Erythroblast (primary cell): ENCODE measurements at places on chromosomes 5 and 9.

DNA sequence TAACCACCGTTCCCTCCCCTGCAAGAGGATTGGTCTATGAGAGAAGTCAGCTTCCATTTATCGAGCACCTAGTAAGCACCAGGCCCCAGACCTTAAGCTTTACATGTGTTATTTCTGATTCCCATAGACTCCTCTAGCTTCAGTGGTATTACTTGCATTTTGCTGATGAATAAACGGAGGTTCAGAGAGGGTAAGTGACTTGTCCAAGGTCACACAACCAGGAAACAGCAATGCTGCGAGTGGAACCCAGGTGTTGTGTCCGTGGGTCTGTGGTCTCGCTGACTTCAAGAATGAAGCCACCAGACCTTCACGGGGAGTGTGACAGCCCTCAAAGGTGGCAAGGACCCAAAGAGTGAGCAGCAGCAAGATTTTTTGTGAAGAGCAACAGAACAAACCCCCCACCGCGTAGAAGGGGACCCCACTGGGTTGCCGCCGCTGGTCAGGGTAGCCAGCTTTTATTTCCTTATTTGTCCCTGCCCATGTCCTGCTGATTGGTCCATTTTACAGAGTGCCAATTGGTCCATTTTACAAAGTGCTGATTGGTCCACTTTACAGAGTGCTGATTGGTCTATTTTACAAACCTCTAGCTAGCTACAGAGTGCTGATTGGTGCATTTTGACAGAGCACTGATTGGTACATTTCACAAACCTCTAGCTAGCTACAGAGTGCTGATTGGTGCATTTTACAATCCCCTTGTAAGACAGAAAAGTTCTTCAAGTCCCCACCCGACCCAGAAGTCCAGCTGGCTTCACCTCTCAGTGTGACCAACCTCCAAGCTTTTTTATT, 29.1 kb upstream of the KCNIP1 start:
- DNase-seq = no peak

DNA sequence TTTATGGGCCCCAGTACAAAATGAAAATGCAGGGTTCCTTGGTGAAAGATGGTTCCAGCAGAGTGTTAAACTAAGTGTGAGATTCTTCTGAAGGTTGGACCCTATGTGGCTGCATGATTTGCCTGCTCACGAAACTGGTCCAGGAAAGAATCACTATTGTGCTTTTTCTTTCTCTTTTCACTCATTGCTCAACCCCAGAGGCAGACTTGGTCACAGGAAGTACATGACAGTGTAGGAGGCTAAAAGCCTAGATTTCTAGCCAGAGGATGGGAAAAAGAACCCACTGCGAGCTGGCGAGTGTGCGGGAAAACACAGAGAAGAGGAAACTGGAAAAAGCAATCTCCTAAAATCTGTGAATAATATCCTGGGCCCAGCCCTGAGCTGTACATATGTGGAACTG, 18.6 kb downstream of the SLC36A2 start:
- no peak for DNase-seq

- DNase-seq = no peak
Measured at GRCh38 chr9:89724659-89725058, 119.8 kb downstream of the GADD45G start.

- DNase-seq = no peak
Measured at GRCh38 chr5:13993926-13994325, 49.4 kb upstream of the DNAH5 start.

GRCh38 chr5:68565427-68565826, 349.9 kb downstream of the PIK3R1 start:
- no peak for DNase-seq
